ENCODE measurements at places on chromosomes 4 and X.

- no peak for DNase-seq
Measured at GRCh38 chr4:70801265-70801809, 38.4 kb downstream of the GRSF1 start.

- DNase-seq = no peak
Measured at GRCh38 chr4:183364025-183364424, 41.8 kb upstream of the CLDN24 start.

GRCh38 chrX:20067709-20068561, 48.8 kb downstream of the MAP7D2 start:
- no peak for DNase-seq

DNA sequence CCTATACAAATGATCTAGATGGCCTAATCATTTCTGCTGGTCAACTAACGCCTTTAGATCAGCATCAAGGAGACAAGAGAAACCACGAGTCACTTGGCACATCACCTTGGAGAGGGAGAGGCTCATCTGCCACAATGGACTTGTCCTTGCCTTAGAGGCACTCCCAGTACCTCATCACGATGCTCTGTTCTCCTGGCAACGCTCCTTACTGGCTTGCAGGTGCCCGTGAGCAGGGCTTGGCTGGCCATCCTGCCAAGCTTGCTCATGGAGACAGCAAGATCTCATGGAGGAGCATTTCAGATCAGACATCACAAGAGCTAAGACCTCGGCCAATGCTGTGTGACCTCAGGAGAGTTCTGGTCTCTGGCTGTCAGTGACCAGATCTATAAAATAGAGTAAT, 2.7 kb upstream of the SMIM20 start:
- no peak for DNase-seq

DNA sequence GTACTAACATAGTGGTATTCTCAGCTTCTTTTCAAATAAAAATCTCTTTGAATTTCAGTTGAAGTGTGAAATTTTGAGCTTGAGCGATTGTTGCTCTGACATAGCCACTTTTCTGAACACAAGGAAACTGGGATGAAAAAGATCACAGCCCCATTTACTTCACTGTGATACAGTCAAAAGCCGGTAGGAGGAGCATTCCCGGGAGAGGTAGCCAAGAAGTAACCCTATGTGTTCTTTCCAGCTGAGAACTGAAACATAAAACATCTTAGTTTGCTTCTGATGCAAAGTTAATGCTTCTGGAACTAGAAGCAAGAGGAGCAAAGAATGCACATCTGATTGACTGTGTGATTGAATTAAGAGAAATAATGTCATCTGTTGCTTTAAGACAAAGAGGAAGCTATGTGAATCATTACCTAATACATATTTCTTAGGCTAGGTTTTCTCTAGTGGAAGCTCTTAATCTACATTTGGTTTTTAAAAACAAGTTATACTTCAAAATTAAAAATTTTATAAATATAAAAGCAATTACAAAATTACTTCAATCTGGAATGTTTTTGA, 88.3 kb upstream of the UNC5C start:
- DNase-seq = no peak
